T-helper 17 cell (primary cell): ENCODE measurements at places on chromosomes 7 and 10. TPM values are rescaled to one million over a fixed set of nuclear protein-coding genes. Genes with fewer than 3 reads are reported as not detected.

Gene GIMAP5
- 65.3 TPM for total RNA-seq

Gene HOXA11
- total RNA-seq = not detected

Gene NPC1L1
- not detected for total RNA-seq

Gene CRTAC1
- not detected for total RNA-seq

Gene TEX47
- not detected for total RNA-seq

Gene ZNF853
- total RNA-seq = 0.85 TPM

Gene IL15RA
- total RNA-seq = 12.6 TPM

Gene CRHR2
- not detected for total RNA-seq

Gene ANKRD2
- total RNA-seq = not detected

Gene SUN3
- total RNA-seq = not detected

Gene SPDYE2B
- not detected for total RNA-seq

Gene GRID2IP
- total RNA-seq = 0.18 TPM

Gene UNCX
- not detected for total RNA-seq

Gene FOXK1
- 60.9 TPM for total RNA-seq

Gene NPFFR1
- not detected for total RNA-seq

Gene IDI2
- not detected for total RNA-seq

Gene STEAP2
- total RNA-seq = not detected

GRCh38 chr7:20236790-20237189 lies 19.6 kb upstream of the MACC1 start:
- no peak for DNase-seq

DNA sequence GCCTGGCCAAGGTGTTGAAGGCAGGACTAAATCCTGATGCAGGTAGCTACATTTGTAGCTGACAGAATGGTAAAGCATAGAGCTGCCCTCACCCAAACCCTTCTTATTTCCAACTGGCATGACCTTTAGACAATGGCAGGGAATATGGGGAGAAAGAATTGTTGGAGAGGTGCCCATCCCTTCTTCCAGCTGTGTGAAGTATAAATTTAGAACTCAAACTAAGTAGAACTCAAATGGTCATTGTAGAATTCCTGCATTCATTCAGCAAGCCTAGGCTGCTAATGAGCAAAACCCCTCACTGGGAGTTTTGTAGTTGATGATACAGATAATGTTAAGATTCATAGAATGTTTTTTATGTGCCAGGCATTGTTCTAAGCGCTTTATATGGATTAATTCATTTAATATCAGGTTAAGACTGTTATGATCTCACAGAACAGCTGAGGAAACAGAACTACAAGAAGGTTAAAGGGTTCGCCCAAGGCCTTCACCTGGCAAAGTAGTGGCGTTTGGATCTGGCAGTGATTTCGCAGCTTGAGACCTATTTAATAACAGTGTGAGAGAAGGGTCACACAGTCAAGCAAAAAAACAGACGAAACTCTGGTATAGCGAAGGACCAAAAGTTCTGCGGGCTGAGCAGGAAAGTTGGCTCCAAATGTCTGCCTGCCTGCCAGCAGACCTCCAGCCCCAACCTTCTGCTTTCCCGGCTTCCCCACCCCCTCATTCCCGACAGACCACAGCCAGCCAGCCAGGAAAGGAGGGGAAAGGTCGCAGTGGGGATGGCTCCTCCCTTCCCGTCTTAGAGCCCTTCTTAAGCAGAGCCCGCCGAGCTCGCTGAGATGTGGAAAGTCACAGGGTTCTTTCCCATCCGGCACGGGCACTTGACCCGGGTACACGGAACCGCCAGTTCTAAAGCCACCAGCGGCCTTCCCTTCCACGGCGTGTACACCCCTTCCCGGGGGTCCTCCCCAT lies 1.6 kb upstream of the HILPDA start:
- no peak for DNase-seq

DNA sequence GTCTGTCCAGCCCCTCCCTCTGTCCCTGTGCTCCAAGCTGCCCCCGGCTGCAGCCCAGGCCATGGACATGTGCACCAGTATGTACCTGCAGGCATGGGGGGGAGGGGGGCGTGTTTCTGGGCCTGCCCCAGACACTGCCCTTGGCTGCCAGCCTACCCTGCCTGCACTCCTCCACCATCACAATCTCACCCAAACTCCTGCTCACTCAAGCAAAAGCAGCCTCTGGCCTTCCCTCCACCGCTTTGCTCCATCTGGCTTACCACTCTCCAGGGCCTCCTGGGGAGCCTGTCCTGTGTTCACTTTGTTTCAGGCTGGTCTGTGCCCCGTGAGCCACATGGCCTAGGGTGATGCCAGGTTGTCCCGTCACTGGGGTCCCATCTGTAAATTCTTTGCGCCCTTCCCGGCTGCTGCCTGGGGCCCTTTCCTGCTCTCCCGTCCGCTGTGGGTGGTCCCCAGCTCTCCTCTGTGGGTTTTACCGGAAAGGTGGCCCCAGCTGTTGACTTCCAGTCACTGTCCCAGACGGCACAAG lies 33.3 kb upstream of the PPIF start:
- no peak for DNase-seq

DNA sequence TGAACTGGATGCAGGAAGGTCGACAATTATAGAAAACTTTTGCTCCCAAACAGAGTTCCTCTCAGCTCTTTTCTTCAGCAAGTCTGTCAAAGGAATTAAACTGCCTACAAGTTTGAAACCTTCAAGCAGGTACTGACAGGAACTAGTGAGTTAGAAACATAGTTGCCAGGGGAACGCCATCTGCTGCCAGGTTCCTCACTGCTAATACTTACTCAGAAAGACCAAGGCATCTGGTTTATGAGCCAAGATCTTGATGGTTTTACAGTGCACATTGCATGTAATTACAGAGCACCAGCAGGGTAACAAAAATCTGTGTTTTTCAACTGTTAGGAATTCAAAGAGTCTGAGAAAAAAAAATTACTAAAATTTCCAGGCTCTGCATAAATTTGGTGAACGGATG lies 300.0 kb upstream of the NRG3 start:
- no peak for DNase-seq

DNA sequence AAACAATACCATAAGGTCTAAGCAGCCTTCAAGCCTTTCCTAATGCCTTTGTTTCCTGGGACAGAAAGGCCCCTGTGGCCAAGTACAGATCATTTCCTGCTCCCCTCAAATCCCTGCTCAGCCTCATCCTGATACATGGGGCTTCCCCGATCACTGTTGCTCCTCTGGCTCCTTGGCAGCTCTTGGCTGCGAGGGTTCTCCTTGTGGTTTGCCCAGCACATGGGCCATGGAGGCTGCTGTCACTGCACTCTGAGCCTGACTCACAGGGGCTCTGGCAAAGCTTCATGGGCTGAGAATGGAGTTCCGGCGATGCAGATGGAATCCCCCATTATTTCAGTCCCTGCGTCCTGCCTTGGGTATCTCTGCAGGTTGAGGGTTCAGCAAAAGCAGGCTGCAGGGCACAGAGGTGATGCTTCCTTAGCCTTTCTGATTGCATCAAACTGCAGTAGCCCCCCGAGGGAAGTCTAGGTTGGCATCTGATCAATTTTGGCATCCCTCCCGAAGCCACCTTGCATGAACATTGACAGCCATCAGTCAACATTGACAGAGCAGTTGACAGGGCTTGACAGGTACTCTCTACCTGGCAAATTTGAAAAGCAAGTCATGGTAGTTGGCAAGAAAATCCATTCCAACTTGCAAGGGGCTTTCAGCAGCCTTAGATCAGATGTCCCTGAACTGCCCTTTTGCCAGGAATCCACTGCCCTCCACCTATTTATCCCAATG lies 168.6 kb downstream of the GFRA1 start:
- no peak for DNase-seq

- no peak for DNase-seq
Measured at GRCh38 chr10:3347413-3348182, 175.0 kb upstream of the PITRM1 start.

- no peak for DNase-seq
Measured at GRCh38 chr7:20793694-20794394, 7.2 kb upstream of the SP8 start.

DNA sequence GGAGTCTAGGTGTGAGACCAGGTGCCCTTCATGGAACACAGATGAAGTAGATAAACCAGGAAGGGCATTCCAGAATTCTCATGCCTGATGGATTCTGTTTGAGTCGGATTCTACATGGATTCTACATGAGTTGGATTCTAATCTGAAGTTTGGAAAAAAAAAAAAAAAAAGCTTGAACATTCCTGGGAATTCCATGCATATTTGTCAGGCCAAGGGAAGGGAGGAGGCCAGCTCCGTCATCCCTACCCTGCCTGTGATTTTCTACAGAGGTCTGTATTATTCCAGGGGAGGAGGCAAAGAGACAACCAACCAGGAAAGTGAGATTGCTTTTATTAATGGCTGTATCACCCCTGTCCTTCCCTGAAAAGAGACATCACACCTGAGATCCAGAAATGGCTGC lies 27.8 kb upstream of the EBLN1 start:
- DNase-seq = no peak

DNA sequence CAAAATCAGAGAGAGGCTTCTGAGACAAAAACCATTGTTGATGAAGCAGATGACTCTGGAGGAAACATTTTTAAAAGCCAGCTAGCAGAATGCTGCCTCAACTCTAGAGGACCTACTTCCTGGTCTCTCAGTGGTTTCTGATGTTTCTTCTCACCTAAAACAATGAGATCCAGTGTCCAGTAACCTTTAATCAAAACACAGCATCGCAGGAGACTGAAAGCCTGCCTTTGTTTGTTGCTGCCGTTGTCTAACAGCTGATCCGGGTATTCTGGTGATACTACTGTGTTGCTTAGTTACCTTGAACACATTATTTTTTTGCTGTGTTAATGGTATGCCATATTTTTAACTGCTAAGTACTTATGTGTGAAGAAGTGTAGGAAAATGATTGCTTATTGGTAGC lies 70.9 kb downstream of the WIPF3 start:
- DNase-seq = no peak

- DNase-seq = no peak
Measured at GRCh38 chr10:99290306-99290705, 38.9 kb upstream of the CNNM1 start.

- peak; percentile 52 for DNase-seq
Measured at GRCh38 chr10:17428351-17429097, 25.9 kb downstream of the ST8SIA6 start.

DNA sequence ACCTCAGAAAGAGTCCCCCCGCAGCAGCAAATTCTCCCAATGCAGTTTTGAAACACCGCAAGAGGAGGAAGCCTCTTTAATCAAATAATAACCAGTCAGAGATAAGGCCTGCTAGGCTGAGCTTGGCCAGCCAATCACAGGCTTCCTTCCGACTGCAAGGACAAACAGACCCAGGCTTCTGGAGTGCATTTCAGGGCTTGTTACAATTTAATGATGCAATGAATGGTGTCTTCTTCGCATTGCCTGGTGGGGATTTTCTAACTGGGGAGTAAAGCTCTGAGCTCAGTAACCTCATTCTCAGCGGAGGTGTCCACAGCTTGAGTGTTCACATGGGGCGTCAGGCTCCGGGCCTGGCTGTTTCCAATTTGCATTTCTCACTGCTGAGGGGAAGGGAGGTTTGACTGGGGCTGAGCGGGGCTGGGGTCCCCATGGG lies 31.8 kb upstream of the GPAM start:
- DNase-seq = no peak

DNA sequence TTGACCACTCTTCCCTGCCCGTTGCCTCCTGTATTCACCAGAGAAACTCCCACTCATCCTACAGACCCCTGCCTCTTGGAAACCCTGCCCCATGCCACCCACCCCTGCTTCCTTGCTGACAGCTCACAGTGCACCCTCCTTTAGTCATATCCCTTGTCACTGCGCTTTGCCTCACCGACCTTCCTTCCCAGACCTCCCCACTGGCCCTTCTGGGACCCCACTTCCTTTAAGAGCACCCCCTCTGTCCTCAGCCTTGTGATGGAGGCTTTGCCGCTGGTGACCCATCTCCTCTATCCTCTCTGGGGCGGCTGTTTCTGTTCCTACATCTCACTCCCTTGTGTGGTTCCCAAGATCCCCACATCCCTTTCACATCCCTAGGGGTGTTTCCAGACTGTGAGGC lies 92.8 kb upstream of the ZMIZ1 start:
- no peak for DNase-seq

- no peak for DNase-seq
Measured at GRCh38 chr10:28920091-28920490, 242.8 kb downstream of the BAMBI start.

- no peak for DNase-seq
Measured at GRCh38 chr7:11182736-11183135, 209.1 kb downstream of the PHF14 start.

GRCh38 chr10:79139124-79139835 lies 70.5 kb downstream of the ZMIZ1 start:
- DNase-seq = no peak

DNA sequence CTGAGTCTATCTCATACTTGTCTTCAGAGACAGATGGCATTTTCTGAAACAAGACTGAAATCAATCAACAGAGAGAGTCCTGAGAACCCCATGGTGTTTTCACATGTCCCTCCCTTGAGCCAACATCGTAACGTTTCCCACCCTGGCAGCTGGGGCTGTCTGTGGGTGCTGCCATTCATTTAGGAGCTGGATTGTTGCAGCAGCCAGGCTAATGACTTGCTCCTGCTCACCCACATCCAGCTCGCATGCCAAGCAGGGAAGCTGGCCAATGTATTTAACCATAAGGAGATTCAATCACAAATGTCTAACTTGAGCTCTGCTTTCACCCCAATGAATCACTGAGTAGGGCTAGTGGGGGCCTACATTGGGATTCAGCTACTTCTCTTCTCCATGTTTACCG lies 146.1 kb downstream of the ADRA2A start:
- no peak for DNase-seq

- DNase-seq = no peak
Measured at GRCh38 chr7:79971058-79971457, 163.6 kb upstream of the GNAI1 start.

DNA sequence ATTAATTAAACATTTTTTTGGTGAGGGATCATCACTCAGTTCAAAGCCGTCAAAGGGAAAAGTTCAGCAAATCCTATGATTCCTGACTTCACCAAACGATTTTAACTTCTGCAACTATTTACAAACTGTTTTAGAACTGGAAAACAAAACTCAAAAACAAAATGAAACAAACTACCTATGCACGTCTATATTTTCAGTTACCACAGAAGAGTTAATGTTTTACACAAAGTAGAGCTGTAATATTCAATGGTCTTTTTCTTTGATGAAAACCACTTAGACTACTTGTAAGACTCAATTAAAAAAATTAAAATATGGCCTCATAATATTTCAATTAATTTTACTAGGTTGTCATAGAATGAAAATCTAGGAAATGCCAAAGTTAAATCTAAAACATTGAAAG lies 131.5 kb downstream of the ATE1 start:
- DNase-seq = no peak

DNA sequence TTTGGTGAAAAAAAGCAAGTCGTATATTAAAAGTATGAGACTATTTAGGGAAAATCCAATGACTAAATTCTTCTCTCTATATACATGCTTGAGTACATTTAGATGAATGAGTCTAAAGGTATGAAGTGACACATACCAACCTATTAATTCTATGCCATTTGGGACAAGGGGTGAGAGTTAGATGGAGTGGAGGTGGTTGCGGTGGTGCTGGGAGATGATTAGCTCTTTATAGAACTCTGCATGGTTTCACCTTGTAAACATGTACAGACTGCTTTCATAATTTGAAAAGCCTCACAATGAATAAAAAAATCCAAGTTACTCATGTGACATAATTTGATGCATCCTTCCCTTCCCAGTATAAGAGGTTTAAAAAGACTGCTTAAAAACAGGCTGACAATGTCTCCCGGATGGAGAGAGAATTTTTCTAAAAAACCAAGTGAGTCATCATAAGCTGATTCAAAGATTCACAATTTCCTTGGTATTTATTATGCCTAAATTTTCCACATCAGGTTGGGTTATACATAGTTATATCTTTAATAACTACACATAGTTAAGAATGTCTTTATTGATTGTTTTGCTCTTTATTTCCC lies 572.8 kb downstream of the REEP3 start:
- no peak for DNase-seq

- no peak for DNase-seq
Measured at GRCh38 chr10:130740166-130740565, 571.4 kb downstream of the TCERG1L start.

- no peak for DNase-seq
Measured at GRCh38 chr7:91512958-91513357, 248.7 kb downstream of the FZD1 start.
